ENCODE measurements at places on chromosomes 3 and 15.

- no peak for DNase-seq
Observed at GRCh38 chr15:48563934-48564333, 81.6 kb downstream of the FBN1 start.

DNA sequence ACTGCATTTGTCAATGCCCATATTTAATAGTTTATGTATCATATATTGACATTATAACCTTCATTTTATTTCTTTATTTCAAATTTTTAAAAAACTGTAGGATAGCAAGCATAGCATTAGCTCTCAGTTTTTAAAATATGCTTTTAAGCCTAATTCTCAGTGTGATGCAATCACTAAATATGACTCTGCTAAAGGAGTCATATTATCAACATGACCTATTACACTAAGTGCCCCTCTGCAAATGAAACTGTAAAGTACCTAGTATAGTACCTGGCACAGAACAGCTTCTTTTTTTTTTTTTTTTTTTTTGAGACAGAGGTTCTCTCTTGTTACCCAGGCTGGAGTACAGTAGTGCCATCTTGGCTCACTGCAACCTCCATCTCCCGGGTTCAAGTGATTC lies 179.4 kb upstream of the CGNL1 start:
- no peak for DNase-seq

DNA sequence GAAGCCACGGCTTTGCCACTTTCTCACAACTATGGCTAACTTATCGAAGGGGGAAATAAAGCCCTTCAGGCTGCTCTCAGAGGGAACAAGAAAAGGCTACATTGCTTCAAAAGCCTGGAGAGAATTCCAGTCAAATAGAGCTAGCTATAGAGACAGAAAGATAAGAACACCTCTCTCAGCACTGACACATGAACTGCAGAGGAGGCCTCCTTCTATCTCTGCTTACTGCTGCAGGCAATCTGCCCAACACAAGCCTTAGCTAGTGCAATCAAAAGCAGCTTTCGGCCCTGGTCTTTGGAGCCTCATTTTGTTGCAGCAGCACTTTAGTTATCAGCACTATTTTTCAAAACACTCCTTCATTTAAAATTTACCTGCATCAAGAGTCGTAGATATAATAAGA lies 118.4 kb upstream of the ROBO1 start:
- peak; percentile 61 for DNase-seq

- DNase-seq: no peak
Observed at GRCh38 chr3:84922682-84923081, 36.1 kb upstream of the CADM2 start.

DNA sequence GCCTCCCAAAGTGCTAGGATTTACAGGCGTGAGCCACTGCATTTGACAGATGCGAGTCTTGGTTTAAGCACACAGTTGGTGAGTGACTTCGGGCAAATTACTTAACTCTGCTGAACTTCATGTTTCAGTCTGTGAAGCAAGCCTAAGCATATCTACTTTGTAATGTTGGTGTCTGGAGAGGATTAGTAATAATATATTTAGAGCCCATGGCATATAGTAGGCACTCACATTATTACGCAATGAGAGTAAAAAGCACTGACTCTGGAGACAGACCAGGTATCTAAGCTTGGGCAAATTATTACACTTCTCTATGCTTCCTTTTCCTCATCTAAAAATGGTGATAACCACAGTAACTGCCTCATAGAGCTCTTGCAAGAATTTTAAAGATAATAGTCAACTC lies 208.7 kb upstream of the P2RY1 start:
- DNase-seq: no peak

- DNase-seq: no peak
Observed at GRCh38 chr3:194206320-194206719, 70.4 kb downstream of the HES1 start.

DNA sequence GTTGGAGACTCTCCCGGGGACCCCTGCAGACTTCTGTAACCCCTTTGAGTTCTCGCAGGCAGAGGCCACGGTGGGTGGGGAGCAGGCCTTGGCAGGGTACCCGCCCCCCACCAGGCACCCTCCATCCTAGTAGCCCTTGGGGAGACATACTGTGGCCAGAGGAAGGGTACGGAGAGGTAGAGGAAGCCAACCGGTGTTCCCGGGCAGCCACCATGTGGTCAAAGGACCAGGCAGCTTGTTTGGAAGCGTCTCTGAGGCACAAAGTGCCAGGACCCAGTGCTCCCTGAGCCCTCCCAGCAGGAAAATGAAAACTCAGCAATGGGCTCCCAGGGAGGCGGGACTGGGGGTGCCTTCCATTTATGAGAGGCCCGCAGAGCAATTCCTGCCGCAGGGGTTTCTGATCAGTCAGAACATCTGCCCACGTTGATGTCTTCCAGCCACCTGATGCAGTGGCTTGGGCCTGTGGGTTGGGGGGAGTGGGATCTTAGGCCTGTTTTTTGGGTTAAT lies 53.0 kb upstream of the CGNL1 start:
- no peak for DNase-seq

GRCh38 chr3:133268726-133269134 lies 131.1 kb upstream of the BFSP2 start:
- DNase-seq: no peak

DNA sequence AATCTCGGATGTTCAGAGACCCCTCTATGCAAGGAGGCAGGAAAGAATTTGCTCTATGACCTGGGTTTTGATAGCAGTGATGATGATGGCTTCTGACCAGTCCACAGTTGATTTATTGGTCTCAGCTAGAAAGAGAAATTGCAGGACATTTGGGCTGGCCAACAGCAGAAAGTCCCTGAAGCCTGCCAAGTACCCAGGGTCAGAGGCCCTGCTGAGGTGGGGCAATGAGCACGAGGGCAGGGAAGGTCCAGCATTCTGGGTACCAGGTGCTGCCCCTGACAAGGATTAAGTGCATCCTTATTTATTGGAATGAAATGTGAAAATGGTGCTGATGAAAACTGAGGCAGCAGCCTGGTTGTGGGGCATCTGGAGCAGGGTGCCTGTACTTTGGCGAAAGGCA lies 19.8 kb downstream of the C3orf62 start:
- no peak for DNase-seq

- DNase-seq: no peak
Observed at GRCh38 chr15:28915041-28915810, 29.5 kb downstream of the APBA2 start.

GRCh38 chr3:24259901-24260512 lies 234.6 kb downstream of the THRB start:
- peak; percentile 54 for DNase-seq

GRCh38 chr3:139559541-139559940 lies 20.0 kb upstream of the RBP1 start:
- no peak for DNase-seq

- no peak for DNase-seq
Observed at GRCh38 chr3:183498634-183499033, 56.9 kb downstream of the KLHL6 start.

DNA sequence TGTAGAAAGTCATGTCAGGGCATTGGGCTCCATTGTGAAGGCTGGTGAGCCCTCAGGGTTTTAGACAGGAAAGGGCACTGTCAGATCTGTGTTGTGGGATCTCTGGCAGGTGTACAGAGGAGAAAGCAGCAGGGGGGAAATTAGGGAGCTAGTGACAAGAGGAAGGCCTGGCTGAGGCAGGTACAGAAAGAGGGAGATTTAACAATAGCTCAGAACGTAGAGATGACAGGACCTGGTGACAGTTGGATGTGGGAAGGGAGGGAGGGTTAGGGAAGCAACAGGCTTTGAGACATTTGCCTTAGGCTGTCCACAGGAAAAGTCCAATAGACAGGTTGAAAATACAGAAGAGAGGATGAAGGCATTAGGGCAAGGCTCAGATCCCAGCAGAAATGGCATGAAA lies 288.1 kb downstream of the EPHB1 start:
- DNase-seq: no peak

GRCh38 chr15:51227940-51228732 lies 110.3 kb downstream of the CYP19A1 start:
- DNase-seq: peak; percentile 85

DNA sequence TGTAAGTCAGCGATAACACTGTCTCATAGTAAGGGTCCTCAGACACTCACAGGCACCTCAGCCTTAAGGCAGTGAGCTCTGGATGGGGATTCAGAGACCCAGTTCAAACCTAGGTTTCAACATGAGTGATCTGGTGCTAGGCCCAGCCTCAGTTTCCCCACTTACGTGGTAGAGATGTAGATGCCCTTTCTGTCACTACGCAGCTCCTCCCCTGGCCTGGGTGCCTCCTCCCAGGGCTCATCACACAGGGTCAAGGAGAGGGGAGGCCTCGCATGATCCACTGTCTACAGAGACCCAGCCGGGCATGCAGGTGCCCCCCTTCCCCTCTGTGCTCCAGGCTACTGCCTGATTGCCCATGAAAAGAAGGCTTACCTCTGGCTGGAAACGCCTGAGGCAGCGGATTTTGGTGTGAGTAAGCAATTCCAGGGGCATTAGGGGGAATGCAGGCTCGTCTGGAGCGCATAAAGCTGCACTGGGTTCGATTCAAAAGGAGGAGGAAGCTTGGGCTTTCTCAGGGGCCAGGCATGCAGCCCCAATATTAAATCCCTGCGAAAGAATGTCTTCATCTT lies 69.8 kb upstream of the ANKRD34C start:
- DNase-seq: peak; percentile 95

GRCh38 chr3:12142476-12142875 lies 16.2 kb downstream of the TIMP4 start:
- DNase-seq: no peak

DNA sequence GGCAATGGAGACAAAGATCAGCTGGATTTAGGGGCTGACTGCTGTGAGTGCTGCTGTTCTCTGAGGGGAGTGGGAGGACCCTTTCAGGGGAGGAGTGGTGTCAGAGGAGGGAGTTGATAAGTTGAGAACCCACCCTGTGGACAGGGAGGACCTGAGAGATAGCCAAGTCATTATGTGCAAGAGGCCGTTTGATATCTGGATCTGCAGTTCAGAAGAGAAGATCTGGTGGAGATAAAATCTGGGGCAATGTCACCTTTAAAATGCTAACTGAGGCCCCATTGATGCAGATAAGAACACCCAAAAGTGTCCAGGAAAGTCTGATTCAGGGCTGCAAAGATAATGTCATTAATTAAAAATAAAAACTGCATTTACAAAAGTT lies 256.1 kb upstream of the HES1 start:
- no peak for DNase-seq

- no peak for DNase-seq
Observed at GRCh38 chr3:39804951-39805350, 4.5 kb upstream of the MYRIP start.

GRCh38 chr3:134348524-134348923 lies 25.7 kb downstream of the AMOTL2 start:
- peak; percentile 89 for DNase-seq

DNA sequence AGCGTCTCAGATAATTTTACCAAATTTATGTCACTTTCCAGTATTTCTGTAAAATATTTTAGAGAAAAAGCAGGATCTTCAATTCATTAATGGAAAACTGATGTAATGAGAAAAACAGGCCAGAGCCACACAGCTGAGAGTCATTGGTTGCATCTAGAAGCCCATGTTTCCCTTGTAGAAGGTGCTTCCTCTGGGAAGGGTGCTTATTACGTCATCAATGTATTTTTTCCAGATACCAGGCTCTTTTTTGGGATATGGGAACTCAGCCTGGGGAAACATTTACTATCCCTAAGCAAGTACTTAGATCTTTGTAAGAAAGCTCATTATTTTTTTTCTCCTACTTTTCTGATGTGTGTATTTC lies 89.1 kb upstream of the PHLDB2 start:
- DNase-seq: no peak

DNA sequence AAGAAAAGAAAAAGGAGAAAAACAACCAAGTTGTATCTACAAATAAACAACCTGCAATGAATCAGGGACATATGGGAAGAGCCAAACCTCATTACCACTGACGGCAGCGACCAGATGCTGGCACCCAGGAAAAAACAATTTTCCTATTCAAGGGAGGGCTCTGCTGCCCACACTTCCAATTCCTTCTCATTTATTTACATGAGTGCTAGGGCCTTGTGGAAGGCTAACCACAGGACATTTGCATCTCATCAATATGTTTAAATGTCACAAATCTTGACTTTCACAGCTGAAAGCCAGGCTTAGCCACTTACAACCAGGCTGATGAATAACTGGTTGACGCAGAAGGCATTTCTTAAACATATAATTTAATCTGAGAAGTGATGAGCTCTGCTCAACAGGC lies 36.0 kb downstream of the RFTN1 start:
- DNase-seq: no peak

DNA sequence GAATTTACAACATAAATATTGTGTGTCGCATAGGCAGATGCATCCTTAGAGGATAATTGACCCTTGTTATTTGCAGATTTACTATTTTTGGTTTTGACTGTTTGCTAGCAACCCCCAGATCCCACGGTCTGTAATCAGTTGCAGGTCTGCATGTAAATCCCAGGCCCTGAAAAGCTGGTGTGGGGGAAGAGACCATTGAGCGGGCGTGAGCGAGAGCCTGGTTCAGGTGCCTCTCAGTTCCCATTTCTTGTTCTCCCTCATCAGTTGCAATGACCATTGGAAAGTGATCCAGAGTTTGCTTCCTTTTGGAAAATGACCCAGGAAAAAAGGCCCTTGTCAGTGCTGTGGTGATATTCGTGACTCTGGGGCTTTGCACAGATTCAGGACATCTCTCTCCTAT lies 238.9 kb downstream of the UACA start:
- DNase-seq: peak; percentile 45

- peak; percentile 82 for DNase-seq
Observed at GRCh38 chr15:32651229-32651837, 9.8 kb downstream of the SCG5 start.

- DNase-seq: no peak
Observed at GRCh38 chr3:42639192-42639591, 14.3 kb upstream of the ZBTB47 start.

All from islet precursor cell (in vitro differentiated cells).